ENCODE measurements at places on chromosomes 4 and X. TPM values are rescaled to one million over a fixed set of nuclear protein-coding genes. Genes with fewer than 3 reads are reported as not detected.

Gene HELT
- total RNA-seq = not detected

DNA sequence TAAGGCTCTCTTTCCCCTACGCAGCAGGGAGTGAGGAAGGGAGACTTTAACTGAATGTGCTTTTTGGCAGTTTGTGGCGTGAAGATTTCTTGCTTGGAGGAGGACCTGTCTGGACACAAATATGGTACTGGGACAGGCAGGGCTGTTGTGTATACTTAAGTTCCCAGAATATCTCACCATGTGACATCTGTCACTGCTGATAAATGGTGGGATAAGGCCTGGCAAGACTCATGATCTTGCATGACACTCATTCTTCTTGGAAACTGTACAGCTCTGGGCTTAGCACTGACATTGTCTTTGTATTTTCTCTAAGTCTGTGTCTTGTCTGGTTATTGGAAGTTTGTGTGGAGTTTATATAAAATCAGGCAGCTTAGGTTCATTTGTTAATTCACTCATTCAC lies 93.1 kb downstream of the STK32B start:
- H3K4me1 ChIP-seq = no peaks in the 10 kb centered on the region
- H3K4me3 ChIP-seq = no peak overlapping the region
- H3K27me3 ChIP-seq = no peaks in the 10 kb centered on the region
- H3K27ac ChIP-seq = no peak overlapping the region
- no peaks in the 10 kb centered on the region for H3K36me3 ChIP-seq

DNA sequence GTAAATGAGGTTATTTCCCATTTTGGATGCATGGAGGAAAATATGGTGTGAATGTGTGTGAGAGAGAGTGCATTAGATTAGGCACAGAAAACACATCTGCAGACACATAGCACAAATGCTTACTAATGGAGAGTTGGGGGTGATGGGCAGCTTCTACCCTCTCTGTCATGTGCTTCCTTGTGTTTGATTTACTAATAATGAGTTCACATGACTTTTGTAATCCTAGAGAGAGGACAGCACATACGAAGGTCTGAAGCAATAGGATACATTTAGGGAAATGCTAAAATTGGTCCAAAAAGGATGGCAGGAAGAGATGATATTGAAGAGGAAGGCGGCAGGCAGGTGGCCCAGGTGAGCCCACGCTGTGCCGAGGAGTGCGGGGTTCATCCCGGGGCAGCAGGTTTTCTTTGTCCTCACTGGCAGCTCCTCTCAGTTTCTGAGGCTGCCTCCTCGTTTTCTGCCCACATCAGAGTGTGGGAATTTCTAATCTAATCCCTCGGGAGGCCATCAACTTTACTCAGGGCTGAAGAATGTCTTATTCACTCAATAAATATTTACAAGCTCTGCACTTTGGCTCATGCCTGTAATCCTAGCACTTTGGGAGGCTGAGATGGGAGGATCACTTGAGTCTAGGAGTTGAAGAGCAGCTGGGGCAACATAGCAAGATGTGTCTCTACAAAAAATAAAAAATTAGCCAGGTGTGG lies 15.9 kb upstream of the MAP9 start:
- H3K27me3 ChIP-seq = no peaks in the 10 kb centered on the region
- H3K27ac ChIP-seq = no peak overlapping the region
- H3K36me3 ChIP-seq = no peaks in the 10 kb centered on the region
- H3K4me3 ChIP-seq = no peak overlapping the region

- H3K27ac ChIP-seq = no peak overlapping the region
- H3K4me3 ChIP-seq = no peak overlapping the region
- H3K36me3 ChIP-seq = no peaks in the 10 kb centered on the region
- H3K4me1 ChIP-seq = peaks cover 16% of the 10 kb centered on the region
Observed at GRCh38 chrX:9343971-9344370, 120.9 kb upstream of the TBL1X start.

DNA sequence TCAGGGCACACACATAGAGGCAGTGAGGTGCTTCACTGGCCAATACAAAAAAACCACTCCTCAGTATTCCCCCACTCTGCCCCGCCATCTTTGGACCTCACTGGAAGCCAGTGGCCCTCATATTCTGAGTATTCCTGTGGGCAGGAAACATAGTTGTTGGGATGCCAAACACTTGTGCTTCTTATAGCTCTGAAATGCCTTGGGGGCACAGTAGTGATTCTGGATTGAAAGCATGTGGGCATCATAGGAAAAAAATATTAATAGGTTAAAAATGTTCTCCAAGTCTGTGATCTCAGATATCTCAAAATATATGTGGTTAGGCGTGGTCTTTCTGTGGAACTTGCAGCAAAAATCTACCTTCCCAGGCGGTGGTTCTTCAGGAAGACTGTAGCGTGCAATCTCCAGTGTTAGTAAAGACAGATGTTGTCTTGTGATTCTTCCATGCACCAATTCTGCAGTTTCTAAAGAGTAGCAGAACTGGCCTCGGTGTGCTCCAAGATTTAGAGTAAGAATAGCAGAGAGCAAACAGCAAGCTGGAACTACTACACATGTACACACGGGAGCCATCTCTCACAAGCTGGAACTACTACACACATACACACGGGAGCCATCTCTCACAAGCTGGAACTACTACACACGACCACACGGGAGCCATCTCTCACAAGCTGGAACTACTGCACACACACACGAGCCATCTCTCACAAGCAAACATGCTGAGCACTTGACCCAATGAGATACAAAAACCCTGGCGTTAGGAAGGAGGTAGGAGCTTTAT lies 8.0 kb upstream of the TENM3 start:
- H3K4me1 ChIP-seq = no peaks in the 10 kb centered on the region
- H3K27ac ChIP-seq = no peak overlapping the region
- H3K36me3 ChIP-seq = no peaks in the 10 kb centered on the region
- H3K4me3 ChIP-seq = no peak overlapping the region
- no peak for DNase-seq

Gene CCKAR
- not detected for total RNA-seq

GRCh38 chr4:185122681-185123345 lies 20.3 kb upstream of the SLC25A4 start:
- H3K27ac ChIP-seq = no peak overlapping the region
- no peak for DNase-seq
- H3K4me1 ChIP-seq = peaks cover 8% of the 10 kb centered on the region
- H3K27me3 ChIP-seq = no peaks in the 10 kb centered on the region
- H3K4me3 ChIP-seq = no peak overlapping the region

DNA sequence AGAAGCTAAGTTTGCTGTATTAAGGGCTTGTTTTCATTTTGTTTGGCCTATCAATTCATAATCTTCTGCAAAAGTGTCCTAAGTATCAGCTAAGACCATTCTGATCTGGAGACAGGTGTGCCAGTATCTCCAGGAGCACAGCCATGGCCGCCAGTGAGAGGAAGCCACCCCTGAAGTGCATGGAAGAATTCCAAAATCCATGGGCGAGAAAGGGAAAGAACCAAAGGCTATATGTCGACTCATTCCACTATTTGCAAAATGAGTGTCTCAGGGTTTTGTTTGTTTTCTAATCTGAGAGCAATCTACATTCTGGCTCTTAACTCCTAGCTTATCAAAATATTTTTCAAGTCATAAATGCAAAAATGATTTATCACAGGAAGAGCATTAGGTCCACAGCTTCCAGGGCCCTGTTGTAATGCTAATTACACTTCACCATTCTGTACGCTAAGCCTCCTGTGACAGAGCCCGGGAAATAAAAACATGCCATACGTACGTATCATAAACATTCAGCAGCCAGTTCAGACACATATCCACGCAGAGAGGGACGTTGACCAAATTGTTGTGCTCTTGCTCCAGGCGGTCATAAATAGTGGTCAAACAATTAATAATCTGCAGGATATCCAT lies 137.3 kb upstream of the FTHL17 start:
- no peak overlapping the region for H3K27ac ChIP-seq
- H3K4me1 ChIP-seq = peaks cover 11% of the 10 kb centered on the region
- no peaks in the 10 kb centered on the region for H3K36me3 ChIP-seq

- no peak overlapping the region for H3K27ac ChIP-seq
- H3K36me3 ChIP-seq = no peaks in the 10 kb centered on the region
Observed at GRCh38 chr4:1517592-1518411, 111.6 kb upstream of the NKX1-1 start.

Gene MAGEA9B
- not detected for total RNA-seq

DNA sequence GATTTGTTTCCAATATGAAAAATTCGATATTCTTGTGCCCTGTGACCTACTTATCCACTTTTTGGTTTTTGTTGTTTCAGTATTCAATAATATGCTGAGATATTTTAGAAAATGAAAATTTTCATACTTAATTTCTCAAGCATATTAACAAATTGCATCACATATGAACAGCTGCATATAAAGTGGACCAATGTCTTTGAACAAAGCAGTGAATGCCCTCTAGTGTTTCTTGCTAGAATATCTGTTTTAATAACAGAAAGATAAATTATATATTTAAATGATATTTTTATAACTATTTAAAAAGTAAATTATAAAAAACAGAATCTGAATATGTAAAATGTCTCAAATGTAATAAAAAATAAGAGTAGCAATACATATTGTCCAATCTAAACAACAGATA lies 31.7 kb upstream of the INTU start:
- H3K4me3 ChIP-seq = no peak overlapping the region
- no peak for DNase-seq
- H3K4me1 ChIP-seq = no peaks in the 10 kb centered on the region
- H3K27ac ChIP-seq = no peak overlapping the region

- no peak for DNase-seq
- H3K27ac ChIP-seq = no peak overlapping the region
- peaks cover 7% of the 10 kb centered on the region for H3K4me1 ChIP-seq
- no peaks in the 10 kb centered on the region for H3K36me3 ChIP-seq
- no peaks in the 10 kb centered on the region for H3K27me3 ChIP-seq
- no peak overlapping the region for H3K4me3 ChIP-seq
Observed at GRCh38 chr4:97911236-97911906, 231.9 kb downstream of the STPG2 start.

Gene TRMT44
- total RNA-seq = 60.0 TPM

Gene PITX2
- total RNA-seq = not detected

- no peak overlapping the region for H3K27ac ChIP-seq
- H3K36me3 ChIP-seq = no peaks in the 10 kb centered on the region
- H3K4me3 ChIP-seq = no peak overlapping the region
Observed at GRCh38 chr4:98602270-98602669, 56.1 kb downstream of the TSPAN5 start.

All from body of pancreas (tissue), 4 donors.